ENCODE measurements at places on chromosomes 7 and 10. TPM values are rescaled to one million over a fixed set of nuclear protein-coding genes. Genes with fewer than 3 reads are reported as not detected.

GRCh38 chr10:90066435-90066834 is 365.0 kb downstream of the KIF20B start:
- no peak for DNase-seq

DNA sequence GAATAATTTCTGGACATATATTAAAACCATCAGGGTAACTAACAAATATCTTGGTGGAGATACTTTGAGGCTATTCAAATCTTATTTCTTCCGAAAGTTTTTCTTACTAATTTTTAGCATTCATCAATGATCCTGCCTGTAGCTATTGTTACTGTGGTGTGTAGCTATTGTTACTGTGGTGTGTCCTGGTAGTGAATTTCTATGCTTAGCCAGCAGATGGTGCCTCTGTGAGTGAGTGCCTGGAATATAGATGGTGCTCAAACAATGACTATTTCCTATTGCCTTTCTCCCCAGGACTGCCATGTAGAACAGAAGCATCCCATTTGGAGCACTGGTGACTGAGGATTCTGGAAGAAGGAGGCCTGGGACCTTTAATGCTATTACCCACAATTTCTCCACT is 245.7 kb downstream of the CCSER2 start:
- DNase-seq = no peak

GRCh38 chr10:44065788-44066526 is 318.9 kb downstream of the CXCL12 start:
- no peak for DNase-seq

DNA sequence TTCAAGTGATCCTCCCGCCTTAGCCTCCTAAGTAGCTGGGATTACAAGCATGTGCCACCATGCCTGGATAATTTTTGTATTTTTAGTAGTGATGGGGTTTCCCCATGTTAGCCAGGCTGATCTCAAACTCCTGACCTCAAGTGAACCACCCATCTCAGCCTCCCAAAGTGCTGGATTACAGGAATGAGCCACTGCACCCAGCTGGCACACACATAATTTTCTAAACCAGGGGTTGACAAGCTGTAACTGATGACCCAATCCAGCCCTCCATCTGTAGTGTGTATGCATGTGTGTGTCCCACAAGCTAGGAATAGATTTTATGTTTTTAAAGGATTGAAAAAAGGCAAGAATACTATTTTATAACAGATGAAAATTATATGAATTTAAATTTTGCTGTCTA is 125.9 kb upstream of the INSYN2A start:
- DNase-seq = no peak

- DNase-seq = no peak
Measured at GRCh38 chr7:158245724-158246041, 341.9 kb downstream of the PTPRN2 start.

GRCh38 chr7:41222746-41223145 is 480.1 kb downstream of the INHBA start:
- DNase-seq = no peak

The KAZALD1 gene
- total RNA-seq = 1.3 TPM

The PPP1R9A gene
- total RNA-seq = 62.0 TPM

All from cerebellum (tissue), 4 donors.